Liver (tissue), 10 donors: ENCODE measurements at places on chromosomes 1 and 21. TPM values are rescaled to one million over a fixed set of nuclear protein-coding genes. Genes with fewer than 3 reads are reported as not detected.
A peak's percentile ranks its signal among the peaks of the same experiment; 100 is the strongest.

- no peak overlapping the region for H3K27ac ChIP-seq
- H3K4me1 ChIP-seq: peaks cover 2% of the 10 kb centered on the region
- no peak overlapping the region for H3K4me3 ChIP-seq
- DNase-seq: no peak
These were observed 1.3 kb downstream of the PKP1 start for GRCh38 chr1:201284636-201285035.

- H3K27me3 ChIP-seq: no peaks in the 10 kb centered on the region
- H3K4me3 ChIP-seq: no peak overlapping the region
- DNase-seq: no peak
- H3K36me3 ChIP-seq: no peaks in the 10 kb centered on the region
These were observed 158.7 kb downstream of the NCAM2 start for GRCh38 chr21:21156957-21157356.

DNA sequence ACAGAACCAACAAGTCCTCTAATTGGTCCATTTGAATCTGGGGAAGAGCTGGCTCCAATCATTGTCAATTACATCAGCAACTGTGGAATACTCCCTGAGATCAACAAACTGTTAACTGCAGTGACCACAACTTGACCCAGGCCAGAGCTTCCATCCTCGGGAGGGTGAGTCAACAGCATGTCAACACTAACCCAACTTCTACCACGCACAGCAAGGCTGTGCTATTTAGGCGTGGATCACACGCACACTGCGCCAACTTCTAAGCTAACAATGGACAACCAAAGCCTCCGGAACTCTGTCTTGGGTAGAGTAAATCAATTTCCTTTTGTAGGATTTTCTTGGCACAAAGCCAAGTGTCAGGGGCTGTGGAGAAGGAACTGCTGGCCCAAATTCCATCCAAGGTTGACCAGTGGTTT is 30.4 kb downstream of the APP start:
- H3K27ac ChIP-seq: peak overlapping the region; percentile 19
- no peaks in the 10 kb centered on the region for H3K27me3 ChIP-seq
- no peak for DNase-seq
- H3K36me3 ChIP-seq: no peaks in the 10 kb centered on the region
- no peak overlapping the region for H3K4me3 ChIP-seq

GRCh38 chr1:235527196-235527814 is 23.1 kb upstream of the B3GALNT2 start:
- no peaks in the 10 kb centered on the region for H3K4me1 ChIP-seq
- H3K27ac ChIP-seq: peak overlapping the region; percentile 43
- H3K36me3 ChIP-seq: no peaks in the 10 kb centered on the region
- DNase-seq: no peak
- H3K4me3 ChIP-seq: no peak overlapping the region

DNA sequence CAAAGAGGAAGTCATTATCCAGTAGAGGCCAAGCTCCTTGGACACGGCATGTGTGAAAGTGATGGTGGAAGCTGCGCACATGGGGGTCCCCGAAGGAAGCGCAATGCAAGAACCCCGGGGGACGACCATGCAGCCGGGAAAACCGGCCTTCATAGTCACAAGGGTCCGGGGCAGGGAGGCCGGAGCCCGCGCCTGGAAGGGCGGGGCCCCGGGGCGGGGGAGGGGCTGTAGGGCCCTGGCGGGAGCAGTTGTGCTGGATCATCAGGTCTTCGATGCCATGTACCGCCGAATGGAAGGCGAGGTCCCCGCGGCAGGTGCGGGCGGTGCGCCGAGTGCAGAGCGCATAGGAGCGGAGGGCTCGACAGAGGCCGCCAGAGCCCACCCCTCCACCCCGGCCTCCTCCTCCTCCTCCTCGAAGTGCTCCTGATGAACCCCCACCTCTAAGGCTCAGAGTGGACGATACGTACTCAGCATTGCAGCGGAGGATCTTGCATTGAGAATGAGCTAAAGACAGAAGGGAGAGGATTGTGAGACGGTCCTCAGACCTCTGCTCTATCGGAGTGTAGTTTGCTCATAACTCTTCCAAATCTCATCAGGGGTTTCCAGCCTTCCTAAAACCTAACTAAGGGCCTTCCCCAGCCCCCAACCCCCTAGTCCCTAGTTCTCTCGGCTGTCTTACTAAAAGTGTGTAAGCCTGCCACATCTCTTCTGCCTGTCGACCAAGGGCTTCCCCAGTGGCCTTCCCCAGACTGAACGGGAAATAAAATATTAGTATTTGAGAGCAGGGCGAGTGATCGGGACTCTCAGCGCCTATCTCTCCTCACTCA is 2.1 kb downstream of the HJV start:
- H3K4me3 ChIP-seq: peak overlapping the region; percentile 59
- peak overlapping the region; percentile 96 for H3K27ac ChIP-seq
- peaks cover 17% of the 10 kb centered on the region for H3K4me1 ChIP-seq
- no peaks in the 10 kb centered on the region for H3K27me3 ChIP-seq
- DNase-seq: peak; percentile 55

GRCh38 chr1:209106237-209106741 is 477.2 kb upstream of the CAMK1G start:
- no peak for DNase-seq
- H3K4me3 ChIP-seq: no peak overlapping the region
- no peaks in the 10 kb centered on the region for H3K27me3 ChIP-seq
- no peak overlapping the region for H3K27ac ChIP-seq
- peaks cover 8% of the 10 kb centered on the region for H3K4me1 ChIP-seq

- no peak for DNase-seq
- no peaks in the 10 kb centered on the region for H3K4me1 ChIP-seq
- H3K27me3 ChIP-seq: no peaks in the 10 kb centered on the region
- H3K36me3 ChIP-seq: no peaks in the 10 kb centered on the region
These were observed 46.9 kb upstream of the GNG12 start for GRCh38 chr1:67880056-67880601.

- H3K36me3 ChIP-seq: no peaks in the 10 kb centered on the region
- H3K27ac ChIP-seq: peak overlapping the region; percentile 90
- H3K4me3 ChIP-seq: peak overlapping the region; percentile 66
- DNase-seq: no peak
- H3K27me3 ChIP-seq: no peaks in the 10 kb centered on the region
These were observed 579 bp upstream of the TENT5C start for GRCh38 chr1:117605164-117605773.

DNA sequence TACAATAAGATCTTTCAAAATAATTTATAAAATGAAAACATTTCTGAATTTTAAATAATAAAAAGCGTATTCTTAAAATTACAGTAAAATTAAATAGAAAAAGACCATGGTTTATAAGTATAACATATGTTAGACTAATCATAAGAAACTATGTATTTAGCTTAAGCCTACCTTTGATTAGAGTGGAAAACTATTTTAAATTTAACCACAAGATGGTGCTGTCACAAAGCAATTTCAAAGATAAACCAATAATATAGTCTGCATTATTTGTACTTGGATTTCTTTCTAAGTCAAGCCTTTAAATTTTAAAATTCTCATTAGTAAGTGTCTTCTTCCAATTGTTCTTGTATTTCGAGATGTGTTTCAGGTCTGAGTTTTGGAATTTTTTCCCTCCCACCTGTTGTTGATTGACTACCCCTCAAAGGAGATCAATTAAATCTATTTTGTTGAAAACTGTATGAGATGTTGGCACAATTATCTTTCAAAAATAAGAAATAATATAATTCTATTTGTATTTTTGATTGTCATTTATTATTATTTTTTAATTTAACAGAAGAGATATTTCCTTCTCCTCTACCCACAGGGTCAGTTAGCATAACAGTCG is 459.8 kb downstream of the KCNT2 start:
- no peaks in the 10 kb centered on the region for H3K36me3 ChIP-seq
- DNase-seq: no peak
- H3K27me3 ChIP-seq: no peaks in the 10 kb centered on the region
- H3K4me1 ChIP-seq: peaks cover 4% of the 10 kb centered on the region
- H3K27ac ChIP-seq: no peak overlapping the region

GRCh38 chr21:44567481-44568171 is 5.9 kb upstream of the KRTAP10-4 start:
- H3K27me3 ChIP-seq: no peaks in the 10 kb centered on the region
- no peak overlapping the region for H3K27ac ChIP-seq
- DNase-seq: no peak
- no peaks in the 10 kb centered on the region for H3K36me3 ChIP-seq
- H3K4me3 ChIP-seq: no peak overlapping the region

DNA sequence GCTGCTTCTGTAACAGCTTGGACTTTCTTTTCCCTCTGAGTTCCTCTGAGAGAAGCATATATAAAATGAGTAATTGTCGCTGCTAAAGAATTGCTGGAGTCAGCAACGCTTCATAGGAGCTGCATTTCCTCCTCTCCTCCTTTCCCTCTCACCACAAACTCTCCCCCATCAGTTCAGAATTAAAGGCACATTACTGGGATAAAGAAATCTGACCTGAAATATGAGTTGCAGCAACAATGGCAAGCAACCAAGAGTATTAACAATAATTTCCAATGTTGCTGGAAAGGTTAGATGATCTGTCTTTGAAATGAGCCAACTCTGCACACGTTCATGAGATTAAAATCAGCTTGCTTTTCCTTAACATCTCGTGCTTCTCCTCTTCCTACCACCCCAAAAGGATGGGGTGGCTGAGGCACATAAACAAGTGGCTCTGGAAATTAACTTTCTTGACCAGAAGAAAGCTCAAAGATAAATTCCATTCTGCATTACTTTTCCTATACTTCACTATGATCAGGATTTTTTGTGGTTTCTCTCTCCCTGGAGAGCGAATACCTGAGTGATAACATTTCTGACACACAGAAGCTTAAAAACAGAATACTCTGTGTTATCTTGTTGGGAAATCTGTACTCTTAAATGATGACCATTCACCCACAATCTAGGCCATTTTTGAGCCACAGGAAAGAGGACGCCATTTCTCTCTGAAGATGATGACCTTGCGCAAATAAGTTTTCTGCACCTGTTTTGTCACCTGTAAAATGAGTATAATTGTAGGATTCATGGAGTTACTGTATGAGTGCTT is 90.2 kb downstream of the TGFBR3 start:
- no peaks in the 10 kb centered on the region for H3K27me3 ChIP-seq
- no peak overlapping the region for H3K27ac ChIP-seq
- H3K36me3 ChIP-seq: peaks cover 2% of the 10 kb centered on the region
- H3K4me3 ChIP-seq: no peak overlapping the region
- peaks cover 9% of the 10 kb centered on the region for H3K4me1 ChIP-seq

DNA sequence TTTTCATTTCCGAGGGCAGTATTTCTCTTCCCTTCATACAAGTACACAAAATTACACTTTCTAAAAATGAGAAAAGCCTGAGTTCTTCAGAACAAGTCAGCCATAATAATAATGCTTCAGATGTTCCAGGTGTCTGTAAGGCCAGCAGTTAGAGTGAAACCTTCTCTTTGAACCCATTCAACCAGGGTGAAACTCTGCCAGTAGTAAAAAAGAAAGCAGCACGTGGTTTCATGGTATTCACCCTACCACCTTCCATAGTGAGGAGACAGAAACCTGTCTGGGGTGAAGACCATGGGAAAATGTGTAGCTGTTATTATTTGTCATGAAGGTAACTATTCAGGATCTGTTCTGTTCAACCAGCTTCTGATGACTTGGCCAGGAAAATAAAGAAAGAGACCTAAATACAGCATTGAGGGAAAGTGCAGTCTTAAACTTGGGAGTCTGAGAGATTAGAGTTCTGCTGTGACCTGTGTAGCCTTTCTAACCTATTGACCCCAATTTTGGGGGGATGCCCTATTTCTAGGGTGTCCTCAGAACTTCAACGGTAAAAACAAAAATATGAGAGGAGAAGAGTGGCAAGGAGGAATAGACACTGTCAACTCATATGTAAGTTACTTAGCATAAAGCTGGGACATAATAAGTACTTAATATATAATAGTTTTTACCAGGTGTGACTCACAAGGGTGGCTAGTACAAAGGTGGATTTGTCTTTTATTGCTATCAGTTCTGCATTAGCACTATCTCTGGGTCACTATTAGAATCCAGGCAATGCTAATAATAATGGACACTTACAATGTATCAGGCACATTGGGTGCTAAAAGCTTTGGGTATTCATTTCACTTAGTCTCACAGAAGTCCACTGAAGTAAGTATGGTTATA is 70.0 kb upstream of the TNFSF4 start:
- H3K27ac ChIP-seq: no peak overlapping the region
- H3K4me1 ChIP-seq: no peaks in the 10 kb centered on the region

DNA sequence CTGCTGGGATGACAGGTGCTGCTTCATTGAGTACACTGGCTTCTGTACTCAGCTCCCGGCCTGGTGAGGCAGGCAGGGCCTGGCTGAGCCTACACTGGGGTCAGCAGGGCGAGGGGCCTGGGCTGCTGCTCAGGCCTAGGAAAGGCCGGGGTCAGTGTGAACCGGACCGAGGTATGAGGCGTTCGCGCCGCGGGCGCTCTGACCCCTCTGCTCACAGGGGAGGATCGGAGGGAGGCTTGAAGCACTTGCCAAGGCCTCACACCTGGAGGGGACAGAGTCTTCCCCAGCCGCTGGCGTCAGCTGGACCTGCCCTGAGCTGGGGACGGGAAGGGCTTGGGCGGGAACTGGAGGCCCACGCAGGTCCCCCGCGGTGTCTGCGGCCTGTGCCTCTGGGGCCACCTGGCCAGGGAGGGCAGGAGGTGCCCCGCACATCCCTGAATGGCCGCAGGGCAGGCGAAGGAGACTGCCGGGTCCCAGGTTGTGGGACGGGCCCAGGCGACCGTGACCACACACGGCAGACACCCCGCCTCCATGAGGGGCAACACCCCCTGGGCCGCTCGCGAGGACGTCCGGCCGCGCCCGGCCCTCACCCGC is 466 bp downstream of the PEX10 start:
- H3K4me1 ChIP-seq: peaks cover 55% of the 10 kb centered on the region
- H3K36me3 ChIP-seq: no peaks in the 10 kb centered on the region
- H3K27ac ChIP-seq: peak overlapping the region; percentile 81
- H3K27me3 ChIP-seq: no peaks in the 10 kb centered on the region

- no peak overlapping the region for H3K27ac ChIP-seq
- H3K4me3 ChIP-seq: no peak overlapping the region
- DNase-seq: peak; percentile 79
These were observed 67.3 kb upstream of the CNTN2 start for GRCh38 chr1:204975568-204976235.

DNA sequence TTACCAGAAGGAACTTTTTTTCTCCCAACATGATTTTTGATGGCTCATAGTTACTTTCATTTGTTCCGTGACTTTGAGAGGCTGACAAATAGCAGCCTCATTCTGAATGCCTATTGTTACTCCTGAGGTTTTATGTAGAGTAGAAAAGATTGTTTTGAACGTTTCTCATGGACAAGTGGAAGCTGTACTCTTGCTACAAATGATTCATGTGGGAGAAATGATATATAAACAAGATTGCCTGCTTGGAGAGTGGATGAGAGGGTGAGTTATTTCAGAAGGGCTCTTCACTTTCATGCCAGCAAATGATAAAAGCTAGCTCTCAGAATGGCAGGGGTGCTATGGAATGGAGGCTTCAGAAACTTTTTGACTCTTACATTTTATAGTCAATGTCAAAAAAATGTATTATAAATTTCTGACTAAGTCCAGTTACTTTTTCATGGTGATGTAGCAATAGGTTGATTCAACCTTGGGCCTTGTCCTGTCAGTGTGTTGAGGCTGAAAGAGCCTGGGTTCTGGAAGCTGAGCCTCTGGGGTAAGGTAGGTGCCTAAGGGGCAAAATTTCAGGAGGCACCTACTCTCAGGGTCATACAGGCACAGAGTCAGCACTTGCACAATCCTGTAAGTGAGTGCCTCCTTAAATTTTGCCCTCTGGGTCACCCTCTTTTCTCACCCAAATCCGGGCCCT is 19.4 kb downstream of the JUN start:
- H3K27me3 ChIP-seq: no peaks in the 10 kb centered on the region
- no peaks in the 10 kb centered on the region for H3K36me3 ChIP-seq
- peaks cover 3% of the 10 kb centered on the region for H3K4me1 ChIP-seq
- H3K27ac ChIP-seq: no peak overlapping the region

BMP8A gene
- polyA plus RNA-seq: not detected

SPATA17 gene
- polyA plus RNA-seq: not detected

AGT gene
- polyA plus RNA-seq: 5,119 TPM

E2F2 gene
- polyA plus RNA-seq: 0.53 TPM

KLF17 gene
- not detected for polyA plus RNA-seq
